Activated naive CD4-positive, alpha-beta T cell (primary cell): ENCODE measurements at places on chromosomes 6 and 20.

DNA sequence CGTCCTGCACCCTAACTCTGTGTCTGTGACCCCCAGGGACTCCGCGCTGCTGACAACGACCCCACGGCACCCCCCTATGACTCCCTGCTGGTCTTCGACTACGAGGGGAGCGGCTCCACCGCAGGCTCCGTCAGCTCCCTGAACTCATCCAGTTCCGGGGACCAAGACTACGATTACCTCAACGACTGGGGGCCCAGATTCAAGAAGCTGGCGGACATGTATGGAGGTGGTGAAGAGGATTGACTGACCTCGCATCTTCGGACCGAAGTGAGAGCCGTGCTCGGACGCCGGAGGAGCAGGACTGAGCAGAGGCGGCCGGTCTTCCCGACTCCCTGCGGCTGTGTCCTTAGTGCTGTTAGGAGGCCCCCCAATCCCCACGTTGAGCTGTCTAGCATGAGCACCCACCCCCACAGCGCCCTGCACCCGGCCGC lies 129.0 kb downstream of the TAF4 start:
- DNase-seq = no peak

DNA sequence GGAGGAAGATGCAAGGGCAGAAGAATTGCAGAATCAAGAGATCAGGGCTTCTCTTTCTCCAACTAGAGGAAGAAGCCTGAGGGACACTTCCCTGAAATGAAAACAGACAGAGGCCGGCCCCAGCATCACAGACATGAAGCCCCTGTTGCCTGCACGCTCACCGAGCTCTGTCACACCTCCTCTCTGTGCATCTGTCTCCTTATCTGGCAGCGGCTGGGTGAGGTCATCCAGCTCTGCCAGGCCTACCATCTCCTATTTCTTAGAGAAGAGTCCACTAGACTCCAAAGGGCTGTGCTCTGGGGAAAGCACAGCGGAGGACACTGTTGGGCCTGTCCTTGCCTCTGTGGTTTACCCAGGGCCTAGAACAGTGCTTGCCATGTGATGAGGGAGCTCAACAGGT lies 71.9 kb upstream of the MLN start:
- DNase-seq = no peak

DNA sequence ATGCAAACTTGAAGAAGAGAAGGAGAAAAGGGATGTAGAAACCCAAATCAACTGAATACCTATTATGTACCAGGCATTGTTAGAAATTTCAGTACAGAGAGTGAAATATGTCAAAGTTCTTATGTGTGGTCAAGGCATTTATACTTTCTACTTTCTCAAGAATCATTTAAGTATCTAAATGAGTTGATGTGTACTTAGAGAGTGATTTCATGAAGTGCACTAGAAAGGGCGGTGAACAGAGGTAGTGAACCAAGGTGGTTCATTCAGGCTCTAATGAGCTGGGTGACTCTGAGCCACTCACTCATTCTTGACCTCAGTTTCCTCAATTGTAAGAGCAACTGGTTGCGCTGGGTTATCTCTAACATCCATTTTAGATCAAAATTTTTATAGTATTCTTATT lies 3.3 kb downstream of the PDE7B start:
- no peak for DNase-seq

DNA sequence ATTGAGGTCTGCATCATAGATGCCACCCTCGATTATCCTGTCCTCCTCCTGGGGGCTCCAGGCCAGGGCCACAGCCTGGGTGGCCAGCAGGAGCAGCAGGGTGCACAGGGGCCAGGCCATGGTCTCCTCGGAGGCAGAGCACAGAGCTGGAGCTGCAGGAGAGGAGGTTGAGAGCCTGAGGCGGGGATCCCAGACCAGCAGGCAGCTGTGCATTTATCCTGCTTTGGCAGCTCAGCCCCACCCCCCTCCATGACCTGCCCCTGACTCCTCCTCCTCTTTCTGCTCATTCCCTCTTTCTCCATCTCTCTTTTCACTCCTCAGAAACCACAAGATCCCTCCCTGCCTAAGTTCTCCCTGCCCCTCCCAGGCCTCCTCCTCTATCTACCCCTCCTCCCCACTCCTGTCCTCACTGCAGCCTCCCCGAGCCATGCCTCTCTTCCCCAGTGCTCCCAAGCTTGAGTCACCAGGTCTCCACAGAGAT lies at the start of gene CST2:
TSS of gene CST2 (minus strand) at position 189 of the 481 bp plus-strand sequence. CDS start at position 120, 69 bp downstream.
- no peak for DNase-seq

GRCh38 chr20:50425076-50425475 lies 85.1 kb upstream of the PTPN1 start:
- DNase-seq = no peak

GRCh38 chr20:17228624-17229061 lies 1.8 kb downstream of the PCSK2 start:
- no peak for DNase-seq

DNA sequence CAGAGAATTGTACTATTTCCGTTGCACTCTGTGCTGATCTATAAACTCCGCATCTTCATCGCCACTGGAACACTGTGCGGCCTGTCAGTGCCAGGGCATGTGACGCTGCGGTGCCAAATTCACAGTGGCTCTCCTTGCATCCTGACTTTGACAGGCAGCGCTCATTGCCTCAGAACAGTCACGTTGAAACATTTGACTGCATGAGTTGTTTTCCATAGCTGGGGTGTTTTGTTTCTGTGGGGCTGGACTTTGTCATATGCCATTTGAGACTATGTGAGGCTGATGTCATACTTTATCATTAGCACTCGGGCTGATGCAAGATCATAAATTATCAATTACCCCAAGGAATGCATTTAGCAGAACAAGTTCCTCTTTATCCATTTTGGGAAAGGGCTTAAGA lies 32.7 kb downstream of the CFAP61 start:
- DNase-seq = no peak

- peak; percentile 56 for DNase-seq
These were observed 249.5 kb downstream of the ADGRG6 start for GRCh38 chr6:142551274-142551811.

GRCh38 chr20:1897965-1898464 lies 2.8 kb downstream of the SIRPA start:
- DNase-seq = no peak

DNA sequence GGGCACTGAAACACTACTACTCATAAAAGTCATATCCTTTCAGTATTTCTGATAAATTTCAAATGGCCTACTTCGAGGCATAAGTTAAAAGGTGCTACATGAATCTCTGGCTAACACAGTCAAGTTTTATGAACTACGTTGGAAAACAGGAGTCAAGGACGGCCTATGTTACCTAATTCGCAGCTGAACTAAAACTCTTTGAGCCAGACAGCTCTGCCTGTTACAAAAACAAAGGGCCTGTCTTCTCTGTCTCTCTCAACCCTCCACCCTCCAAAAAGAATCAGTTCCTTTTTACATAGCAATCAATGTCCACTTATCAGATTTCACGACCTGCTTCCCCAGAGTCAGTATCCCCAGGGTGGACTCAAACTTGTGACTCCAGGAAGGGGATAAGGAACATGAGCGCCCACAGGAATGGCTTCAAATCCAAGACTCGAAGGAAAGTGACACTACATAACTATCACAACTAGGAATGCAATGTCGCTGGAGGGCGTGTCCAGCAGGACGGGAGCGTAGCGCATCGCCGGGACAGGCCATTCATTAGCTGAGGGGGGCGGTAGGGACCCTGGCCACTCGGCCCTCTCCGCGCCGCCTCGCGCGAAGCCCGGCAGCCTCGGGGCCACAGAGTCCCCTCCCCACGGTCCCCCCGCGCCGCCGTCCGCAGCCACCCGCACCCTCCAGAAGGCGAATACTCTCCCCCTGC lies 591 bp downstream of the IBTK start:
- no peak for DNase-seq

GRCh38 chr6:129534926-129535325 lies 175.1 kb downstream of the ARHGAP18 start:
- DNase-seq = no peak

DNA sequence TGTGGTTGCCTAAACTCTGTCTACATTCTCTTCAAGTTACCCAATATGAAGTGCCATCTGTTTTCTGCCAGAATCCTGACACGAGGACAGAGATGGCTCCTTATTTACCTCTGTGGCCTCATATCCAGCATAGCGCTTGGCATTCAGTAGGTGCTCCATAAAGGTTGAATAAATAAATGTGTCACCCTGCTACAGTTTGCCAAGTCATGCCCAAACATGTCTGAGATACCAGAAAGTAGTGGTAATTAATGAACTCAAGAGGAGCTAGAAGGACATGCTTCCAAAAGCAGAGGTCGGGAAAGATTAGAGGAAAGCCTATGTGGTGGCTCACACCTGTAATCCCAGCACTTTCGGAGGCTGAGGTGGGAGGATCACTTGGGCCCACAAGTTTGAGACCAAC lies 30.9 kb upstream of the E2F3 start:
- no peak for DNase-seq

GRCh38 chr6:81606965-81607381 lies 145.5 kb downstream of the TENT5A start:
- DNase-seq = no peak

DNA sequence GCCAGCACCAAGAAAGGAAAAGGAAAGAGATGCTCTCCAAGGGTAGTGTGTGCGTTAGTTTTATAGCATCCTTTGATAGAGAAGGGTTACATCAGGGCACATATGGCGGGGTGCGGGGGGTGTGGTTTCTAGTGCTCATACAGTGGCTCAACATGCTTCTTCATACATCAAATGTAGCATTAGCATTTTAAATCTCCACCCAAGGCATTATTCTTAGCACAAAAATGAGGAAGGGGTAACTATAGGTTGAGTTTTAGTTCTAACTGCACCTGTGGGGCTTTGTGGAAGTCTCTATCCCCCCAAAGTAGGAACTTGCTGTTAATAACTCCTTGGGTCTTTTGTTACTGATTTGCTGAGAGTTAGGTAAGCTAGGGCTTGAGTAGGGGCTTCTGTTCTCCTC lies 89.3 kb downstream of the CEP57L1 start:
- DNase-seq = no peak

- DNase-seq = no peak
These were observed 815 bp upstream of the ITPR3 start for GRCh38 chr6:33620158-33620855.

DNA sequence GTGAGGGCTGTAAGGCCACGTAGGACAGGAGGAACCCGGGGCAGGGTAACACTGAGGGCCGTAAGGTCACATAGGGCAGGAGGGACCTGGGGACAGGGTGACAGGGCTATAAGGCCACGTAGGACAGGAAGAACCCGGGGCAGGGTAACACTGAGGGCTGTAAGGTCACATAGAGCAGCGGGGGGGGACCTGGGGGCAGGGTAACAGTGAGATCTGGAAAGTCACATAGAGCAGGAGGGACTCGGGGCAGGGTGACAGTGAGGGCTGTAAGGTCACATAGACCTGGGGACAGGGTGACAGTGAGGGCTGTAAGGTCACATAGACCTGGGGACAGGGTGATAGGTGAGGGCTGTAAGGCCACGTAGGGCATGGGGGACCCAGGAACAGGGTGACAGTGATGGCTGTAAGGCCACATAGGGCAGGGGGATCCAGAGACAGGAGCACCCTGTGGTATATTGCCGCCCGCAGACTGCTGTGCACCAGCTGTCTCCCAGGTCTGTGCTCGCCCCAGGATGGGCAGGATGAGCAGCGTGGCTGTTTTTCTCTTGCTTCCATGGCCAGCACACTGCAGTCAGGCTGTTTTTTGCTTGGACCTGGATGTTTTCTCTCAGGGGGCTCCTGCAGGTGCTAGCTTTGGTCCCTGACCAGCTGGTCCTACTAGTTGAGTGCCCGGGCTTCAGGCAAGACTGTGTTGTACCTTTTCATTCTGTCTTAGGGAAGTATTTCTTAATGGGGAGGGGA lies 55.7 kb downstream of the SYTL3 start:
- no peak for DNase-seq
